Ascending aorta (tissue), 2 donors: ENCODE measurements at places on chromosomes 13 and 19.

DNA sequence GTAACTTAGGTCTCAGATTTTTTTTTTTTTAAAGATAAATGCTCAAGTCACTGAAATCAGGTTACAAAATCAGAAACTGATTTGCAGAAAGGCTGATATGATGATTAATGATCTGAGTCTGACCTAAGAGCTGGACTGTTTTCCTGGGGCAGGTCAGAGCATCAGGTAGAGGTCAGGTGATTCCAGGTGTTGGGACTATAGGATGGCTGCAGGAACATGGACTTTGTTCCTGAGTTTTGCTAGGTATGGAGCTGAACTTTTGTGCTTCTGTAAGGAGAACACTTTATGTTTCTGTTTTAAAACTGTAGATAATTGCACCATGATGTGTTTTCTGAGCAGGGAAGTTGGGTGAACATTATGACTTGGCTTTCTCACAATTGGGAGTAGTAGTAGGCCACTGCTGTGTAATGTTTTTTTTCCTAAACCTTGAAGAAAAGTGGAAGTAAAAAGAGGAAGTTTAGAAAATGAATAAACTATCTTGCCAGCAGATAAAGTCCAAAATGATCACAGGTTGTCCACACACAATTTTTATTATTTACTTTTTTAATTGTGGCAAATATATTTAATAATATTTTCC, 297.2 kb downstream of the DCT start:
- no peaks in the 10 kb centered on the region for H3K27me3 ChIP-seq
- H3K27ac ChIP-seq, result no peak overlapping the region
- no peak for DNase-seq

- no peaks in the 10 kb centered on the region for H3K27me3 ChIP-seq
- no peak overlapping the region for H3K27ac ChIP-seq
These were observed 525.1 kb upstream of the NBEA start for GRCh38 chr13:34416971-34417380.

GRCh38 chr19:38900202-38900629, 447 bp downstream of the NFKBIB start:
- no peaks in the 10 kb centered on the region for H3K27me3 ChIP-seq
- H3K36me3 ChIP-seq, result peaks cover 10% of the 10 kb centered on the region
- DNase-seq, result no peak
- H3K27ac ChIP-seq, result peak overlapping the region; percentile 94
- H3K4me3 ChIP-seq, result peak overlapping the region; percentile 94

GRCh38 chr13:110132225-110132982, 174.6 kb downstream of the COL4A1 start:
- no peaks in the 10 kb centered on the region for H3K36me3 ChIP-seq
- no peak overlapping the region for H3K4me3 ChIP-seq
- H3K27ac ChIP-seq, result no peak overlapping the region
- peaks cover 1% of the 10 kb centered on the region for H3K4me1 ChIP-seq

DNA sequence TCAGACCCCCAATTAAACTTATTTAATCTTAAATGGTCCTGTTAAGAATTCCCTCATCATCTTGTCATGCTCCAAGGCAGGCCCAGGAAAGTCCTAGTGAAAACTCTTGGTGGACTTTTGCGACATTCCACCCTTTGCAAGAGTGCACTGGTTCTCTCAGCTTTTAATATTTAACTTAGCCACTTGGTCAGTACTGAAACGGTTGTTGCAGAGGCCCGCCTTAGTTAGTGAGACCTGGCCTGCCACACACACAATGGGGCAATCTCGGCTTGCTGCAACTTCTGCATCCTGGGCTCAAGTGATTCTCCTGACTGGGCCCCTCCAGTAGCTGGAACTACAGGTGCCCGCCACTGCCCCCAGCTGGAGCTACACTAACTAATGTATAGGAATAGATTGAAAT, 1366.0 kb downstream of the UQCRFS1 start:
- no peaks in the 10 kb centered on the region for H3K4me1 ChIP-seq
- no peak for DNase-seq
- H3K4me3 ChIP-seq, result no peak overlapping the region
- H3K27ac ChIP-seq, result no peak overlapping the region
- no peaks in the 10 kb centered on the region for H3K27me3 ChIP-seq

GRCh38 chr13:18936104-18936503, 245.5 kb downstream of the TUBA3C start:
- no peaks in the 10 kb centered on the region for H3K4me1 ChIP-seq
- H3K36me3 ChIP-seq, result no peaks in the 10 kb centered on the region

DNA sequence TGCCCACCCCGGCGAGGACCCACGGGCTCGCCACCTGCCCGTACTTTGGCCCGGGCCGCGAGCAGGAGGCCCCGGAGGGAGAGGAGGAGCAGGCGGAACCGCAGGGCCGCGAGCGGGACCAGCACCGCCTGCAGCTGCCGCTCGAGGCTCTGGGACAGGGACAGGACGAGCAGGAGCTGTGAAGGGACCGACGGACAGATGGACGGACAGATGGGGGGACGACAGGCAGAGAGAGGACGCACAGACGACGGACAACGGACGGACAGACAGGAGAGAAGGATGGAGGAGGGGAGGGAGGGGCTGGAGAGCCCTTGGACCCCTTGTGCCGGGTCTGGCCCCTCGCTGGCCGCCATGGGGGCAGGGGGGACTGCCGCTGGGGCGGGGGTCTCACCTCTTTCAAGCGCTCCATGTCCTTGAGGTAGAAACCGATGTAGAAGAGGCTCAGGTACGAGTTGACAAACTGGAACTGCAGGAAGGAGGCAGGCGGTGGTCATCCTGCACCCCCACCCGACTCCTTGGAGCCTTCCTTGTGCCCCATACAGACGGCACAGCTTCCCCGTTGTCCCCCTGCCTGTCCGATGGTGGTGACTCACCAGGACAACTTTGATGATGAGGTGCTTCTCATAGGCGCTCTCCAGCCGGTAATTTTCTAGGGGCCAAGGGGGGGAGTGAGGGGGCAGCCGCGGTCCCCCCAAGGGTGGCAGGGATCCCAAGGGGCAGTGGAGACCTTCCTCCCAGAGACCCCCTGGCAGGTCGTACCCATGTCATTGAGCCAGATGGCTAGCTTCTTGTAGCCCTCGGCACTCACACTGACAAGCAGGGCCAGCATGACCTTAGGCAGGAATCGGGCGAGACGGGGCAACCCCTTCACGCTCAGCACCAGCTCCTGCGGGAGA, 5.0 kb downstream of the ANO8 start:
- DNase-seq, result no peak
- no peak overlapping the region for H3K4me3 ChIP-seq
- peaks cover 21% of the 10 kb centered on the region for H3K4me1 ChIP-seq
- H3K27me3 ChIP-seq, result no peaks in the 10 kb centered on the region
- no peak overlapping the region for H3K27ac ChIP-seq
- no peaks in the 10 kb centered on the region for H3K36me3 ChIP-seq

DNA sequence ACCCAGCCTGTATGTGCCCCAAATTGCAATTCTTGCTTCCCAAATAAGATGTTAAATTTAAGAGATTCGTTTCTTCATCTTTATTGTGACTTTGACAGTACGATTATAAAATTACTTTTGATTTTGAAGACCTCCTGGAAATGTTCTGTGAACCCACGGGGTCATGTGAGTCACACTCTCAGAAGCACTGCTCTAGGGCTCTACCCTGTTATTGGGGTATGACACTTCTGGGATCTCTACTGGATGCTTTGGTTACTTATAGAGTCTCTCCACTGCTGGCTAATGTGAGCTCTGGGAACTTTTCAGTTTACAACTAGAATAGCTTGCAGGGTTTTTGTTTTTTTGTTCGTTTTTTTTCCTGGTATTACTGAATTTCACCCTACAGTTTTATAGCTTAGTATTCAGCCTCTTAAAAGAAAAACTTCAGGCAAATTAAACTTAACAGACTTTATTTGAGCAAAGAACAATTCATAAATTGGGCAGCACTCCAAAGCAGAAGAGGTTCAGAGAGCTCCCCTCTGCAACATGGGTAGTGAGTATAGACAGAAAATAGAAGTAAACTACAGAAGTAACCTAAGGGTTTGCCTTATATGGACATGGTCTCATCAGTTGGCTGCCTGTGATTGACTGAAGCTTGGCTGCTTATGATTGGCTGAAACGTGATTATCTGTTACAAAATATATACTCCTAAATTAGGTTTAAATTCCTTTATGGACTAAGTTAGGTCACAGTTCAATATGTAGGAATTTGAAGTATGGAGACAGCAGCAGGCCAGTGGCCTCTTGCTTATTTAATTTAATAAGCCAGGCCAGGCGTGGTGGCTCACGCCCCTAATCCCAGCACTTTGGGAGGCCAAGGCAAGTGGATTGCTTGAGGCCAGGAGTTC, 28.5 kb upstream of the PSPC1 start:
- H3K27me3 ChIP-seq, result no peaks in the 10 kb centered on the region
- no peaks in the 10 kb centered on the region for H3K4me1 ChIP-seq
- no peaks in the 10 kb centered on the region for H3K36me3 ChIP-seq
- DNase-seq, result no peak
- no peak overlapping the region for H3K27ac ChIP-seq
- no peak overlapping the region for H3K4me3 ChIP-seq

GRCh38 chr13:86174622-86175021, 375.4 kb upstream of the SLITRK6 start:
- H3K36me3 ChIP-seq, result no peaks in the 10 kb centered on the region
- no peaks in the 10 kb centered on the region for H3K27me3 ChIP-seq
- no peak overlapping the region for H3K4me3 ChIP-seq
- DNase-seq, result no peak
- H3K4me1 ChIP-seq, result no peaks in the 10 kb centered on the region

- no peaks in the 10 kb centered on the region for H3K27me3 ChIP-seq
- no peak overlapping the region for H3K27ac ChIP-seq
- H3K36me3 ChIP-seq, result no peaks in the 10 kb centered on the region
- no peak for DNase-seq
- H3K4me3 ChIP-seq, result no peak overlapping the region
These were observed 132.5 kb upstream of the ZNF91 start for GRCh38 chr19:23527797-23528196.

DNA sequence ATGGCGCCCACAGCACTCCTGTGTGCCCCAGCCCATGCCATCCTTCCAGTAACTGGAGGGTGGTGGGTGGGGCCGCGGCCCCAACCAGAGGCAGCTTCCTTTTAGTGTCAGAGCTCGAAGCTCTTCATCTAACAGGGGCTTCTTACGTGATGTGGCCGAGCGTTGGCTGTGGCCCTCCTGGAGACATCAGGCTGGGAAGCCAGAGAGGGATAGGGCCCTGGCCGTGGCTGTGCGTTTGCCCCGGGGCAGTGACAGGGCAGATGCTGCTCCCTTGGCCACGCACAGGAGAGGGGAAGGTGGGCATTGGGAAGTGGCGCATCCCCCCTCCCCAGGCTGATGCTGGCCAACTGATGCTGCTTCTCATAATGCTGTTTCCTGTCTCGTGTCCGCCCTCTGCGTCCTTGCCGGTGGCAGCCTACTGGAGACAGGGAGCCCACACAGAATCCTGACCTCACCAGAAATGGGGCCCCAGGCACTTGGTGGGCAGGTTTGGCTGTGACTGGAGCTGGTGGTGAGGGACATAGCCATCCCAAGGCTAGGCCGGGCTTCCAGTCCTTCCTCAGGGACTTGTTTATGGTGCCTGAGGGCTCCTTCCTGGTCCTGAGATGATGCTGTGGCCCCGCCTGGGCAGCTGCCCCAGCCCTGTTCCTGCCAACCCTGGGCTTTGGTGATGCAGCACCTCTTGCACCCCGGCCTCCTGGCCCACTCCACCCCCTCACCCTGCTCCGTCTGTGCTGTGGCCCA, 34.3 kb downstream of the ATP4B start:
- DNase-seq, result no peak
- H3K4me1 ChIP-seq, result no peaks in the 10 kb centered on the region
- H3K27me3 ChIP-seq, result no peaks in the 10 kb centered on the region

GRCh38 chr19:42270346-42271044, 1.4 kb downstream of the CIC start:
- H3K4me1 ChIP-seq, result peaks cover 10% of the 10 kb centered on the region
- DNase-seq, result peak; percentile 89
- no peaks in the 10 kb centered on the region for H3K27me3 ChIP-seq
- H3K4me3 ChIP-seq, result peak overlapping the region; percentile 74

GRCh38 chr19:289651-290371, 1.4 kb downstream of the PLPP2 start:
- H3K27me3 ChIP-seq, result peaks cover 22% of the 10 kb centered on the region
- no peaks in the 10 kb centered on the region for H3K36me3 ChIP-seq
- DNase-seq, result no peak

DNA sequence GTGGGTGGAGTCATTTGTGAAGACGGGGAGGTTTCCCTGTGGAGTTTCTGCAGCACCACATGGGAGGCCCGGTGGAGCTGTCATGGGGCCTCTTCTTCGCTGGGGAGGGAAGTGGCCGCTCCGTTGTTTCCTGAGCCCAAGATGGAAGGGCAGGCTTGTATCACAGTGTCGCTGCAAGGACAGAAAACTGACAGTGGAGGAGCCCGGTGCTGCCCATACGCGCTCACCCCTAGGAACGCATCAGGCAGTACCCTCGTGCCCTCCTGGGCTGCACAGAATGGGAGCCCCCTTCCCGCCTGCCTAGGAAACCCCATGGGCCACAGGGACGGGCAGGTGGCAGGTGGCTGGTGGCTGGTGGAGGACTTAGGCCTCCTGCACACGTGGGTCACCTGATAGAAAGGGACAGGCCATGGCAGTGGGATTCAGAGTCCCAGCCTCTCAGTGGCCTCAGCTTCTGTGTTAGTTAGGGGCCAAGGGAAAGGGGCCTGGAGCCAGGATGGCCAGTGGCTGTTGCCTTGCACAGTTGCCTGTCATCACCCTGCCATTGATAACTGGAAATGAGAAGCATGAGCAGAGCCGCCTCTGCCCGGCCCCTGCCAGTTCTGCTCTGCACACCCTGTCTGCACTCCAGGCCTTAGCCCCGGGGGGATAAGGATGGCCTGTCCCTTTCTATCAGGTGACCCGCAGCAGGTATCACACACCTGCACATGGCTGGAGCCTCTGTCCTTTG, 7.6 kb downstream of the COL4A2 start:
- H3K4me3 ChIP-seq, result peak overlapping the region; percentile 27
- H3K36me3 ChIP-seq, result peaks cover 38% of the 10 kb centered on the region
- DNase-seq, result peak; percentile 63
- H3K4me1 ChIP-seq, result peaks cover 73% of the 10 kb centered on the region
- H3K27me3 ChIP-seq, result no peaks in the 10 kb centered on the region

DNA sequence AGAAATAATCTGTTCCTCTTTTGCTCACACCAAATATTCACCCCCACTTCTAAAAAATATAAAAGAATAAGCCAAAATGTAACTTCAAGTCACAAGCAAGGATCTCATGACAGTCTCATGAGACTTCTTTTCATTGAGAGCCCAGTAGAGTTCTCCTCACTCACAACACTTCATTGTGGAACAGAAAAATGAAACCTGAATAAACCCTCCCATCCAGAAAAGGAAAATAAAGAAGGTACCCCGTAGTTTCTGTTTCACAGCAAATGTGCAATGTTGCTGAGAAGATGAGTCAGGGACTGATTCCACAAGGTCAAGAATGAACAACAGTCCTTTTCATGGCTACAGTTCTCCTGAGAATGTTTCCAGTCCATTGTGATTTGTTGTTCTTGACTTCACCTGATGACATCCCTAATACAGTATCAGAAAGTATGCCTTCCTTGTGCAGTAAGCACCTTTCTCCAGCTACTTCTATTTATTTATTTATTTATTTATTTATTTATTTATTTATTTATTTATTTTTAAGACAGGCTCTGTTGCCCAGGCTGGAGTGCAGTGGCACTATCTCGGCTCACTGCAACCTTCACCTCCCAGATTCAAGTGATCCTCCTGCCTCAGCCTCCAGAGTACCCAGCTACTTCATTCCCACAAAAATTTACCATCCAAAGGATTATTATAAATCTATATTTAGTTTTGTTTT, 6.4 kb upstream of the ZNF841 start:
- H3K27ac ChIP-seq, result no peak overlapping the region
- H3K27me3 ChIP-seq, result no peaks in the 10 kb centered on the region
- no peaks in the 10 kb centered on the region for H3K4me1 ChIP-seq
